Hematopoietic multipotent progenitor cell treated with erythropoietin and hydrocortisone succinate and interleukin-3 and kit ligand, for 17 days (in vitro differentiated cells): ENCODE measurements at places on chromosomes 3 and 15.

GRCh38 chr3:71582612-71583565 is 639 bp downstream of the FOXP1 start:
- peak; percentile 79 for DNase-seq

- no peak for DNase-seq
Observed at GRCh38 chr3:132550579-132551305, 46.3 kb upstream of the ACKR4 start.

GRCh38 chr3:178203165-178203564 is 333.1 kb upstream of the KCNMB2 start:
- DNase-seq = no peak

DNA sequence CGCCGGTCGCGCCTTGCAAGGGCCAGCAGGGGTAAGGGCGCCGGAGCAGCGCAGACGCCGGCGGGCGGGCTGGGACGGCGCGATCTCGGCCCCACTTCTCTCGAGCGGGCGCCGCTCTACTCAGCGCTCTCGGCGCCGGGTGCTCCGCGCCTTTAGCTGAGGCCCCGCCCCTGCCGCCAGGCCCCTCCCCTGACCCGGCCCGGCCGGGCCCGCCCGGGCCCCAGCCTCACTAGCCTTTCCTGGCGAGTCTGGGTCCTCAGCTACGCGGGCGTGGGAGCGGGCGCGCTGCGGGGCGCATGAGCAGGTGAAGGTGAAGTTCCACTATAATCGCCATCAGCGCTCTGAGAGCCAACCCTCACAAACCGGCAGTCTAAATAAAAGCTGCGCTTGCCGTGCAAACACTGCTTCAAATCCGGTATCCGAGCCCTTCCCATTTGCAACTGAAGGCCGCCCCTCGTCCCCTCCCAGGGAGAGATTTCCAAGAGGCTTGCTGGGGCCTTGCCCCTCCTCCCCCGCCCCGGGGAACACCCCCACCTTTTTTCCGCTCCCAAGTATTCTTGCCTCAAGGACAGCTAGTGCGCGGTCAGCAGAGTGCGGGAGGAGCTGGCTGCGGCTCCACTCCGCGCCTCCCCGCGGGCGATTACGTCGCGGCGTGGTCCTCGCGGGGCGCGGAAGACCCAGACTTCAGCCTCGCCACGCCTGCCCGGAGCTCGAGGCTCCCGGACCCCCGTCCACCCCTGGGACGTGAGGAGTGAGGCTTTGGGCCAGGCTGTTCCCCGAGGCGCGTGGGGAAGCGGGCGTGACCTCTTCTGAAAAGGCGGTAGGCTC is at the start of gene RPP25:
TSS of gene RPP25 (minus strand) at position 125 of the 828 bp plus-strand sequence. CDS start 189 bp downstream, outside the sequence.
- no peak for DNase-seq

- DNase-seq = no peak
Observed at GRCh38 chr15:89963301-89964231, 37.6 kb upstream of the ZNF710 start.

DNA sequence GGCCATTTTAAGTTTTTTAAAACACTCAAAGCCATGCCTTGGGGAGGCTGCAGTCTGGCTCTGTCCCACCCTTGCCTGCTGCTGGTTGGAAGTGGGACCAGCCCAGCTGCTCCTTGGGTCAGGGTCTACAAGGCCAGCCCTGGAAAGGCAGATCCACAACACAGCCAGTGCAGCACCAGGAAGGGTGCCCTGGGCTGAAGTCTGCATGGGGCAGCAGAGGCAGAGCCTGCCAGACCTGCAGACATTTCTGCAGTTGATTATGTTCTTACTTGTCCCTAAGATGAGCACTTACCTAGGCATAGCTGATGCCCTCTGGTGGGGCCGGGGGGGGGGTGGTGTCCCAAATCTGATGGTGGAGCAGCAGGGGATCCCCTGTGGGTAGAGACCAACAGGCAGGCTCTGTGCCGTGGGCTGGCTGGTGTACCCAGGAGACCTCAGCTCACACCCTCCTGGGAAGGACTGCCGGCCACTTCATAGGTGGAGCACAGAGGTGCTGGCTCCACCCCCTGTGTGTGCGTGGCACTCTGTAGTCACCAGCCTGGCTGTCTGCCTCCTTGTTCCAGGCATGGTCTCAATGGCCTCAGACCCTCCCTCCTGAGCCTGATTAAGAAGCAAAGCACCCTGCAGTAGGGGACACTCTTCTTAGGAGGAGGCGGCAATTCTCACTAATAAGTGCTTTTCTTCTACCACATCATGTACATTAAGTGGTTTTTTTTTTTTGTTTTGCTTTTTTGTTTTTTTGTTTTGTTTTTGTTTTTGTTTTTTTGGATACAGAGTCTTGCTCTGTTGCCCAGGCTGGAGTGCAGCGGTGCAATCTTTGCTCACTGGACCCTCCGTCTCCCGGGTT is 97.4 kb upstream of the KLF13 start:
- DNase-seq = peak; percentile 36

GRCh38 chr3:40451551-40451950 is 5.6 kb upstream of the RPL14 start:
- no peak for DNase-seq

GRCh38 chr3:80094589-80094988 is 326.8 kb upstream of the ROBO1 start:
- DNase-seq = no peak

- DNase-seq = no peak
Observed at GRCh38 chr3:193711523-193711963, 118.5 kb downstream of the OPA1 start.

- DNase-seq = no peak
Observed at GRCh38 chr3:13379201-13379830, 40.8 kb downstream of the NUP210 start.

- DNase-seq = no peak
Observed at GRCh38 chr15:23869396-23869795, 182.3 kb upstream of the NDN start.

DNA sequence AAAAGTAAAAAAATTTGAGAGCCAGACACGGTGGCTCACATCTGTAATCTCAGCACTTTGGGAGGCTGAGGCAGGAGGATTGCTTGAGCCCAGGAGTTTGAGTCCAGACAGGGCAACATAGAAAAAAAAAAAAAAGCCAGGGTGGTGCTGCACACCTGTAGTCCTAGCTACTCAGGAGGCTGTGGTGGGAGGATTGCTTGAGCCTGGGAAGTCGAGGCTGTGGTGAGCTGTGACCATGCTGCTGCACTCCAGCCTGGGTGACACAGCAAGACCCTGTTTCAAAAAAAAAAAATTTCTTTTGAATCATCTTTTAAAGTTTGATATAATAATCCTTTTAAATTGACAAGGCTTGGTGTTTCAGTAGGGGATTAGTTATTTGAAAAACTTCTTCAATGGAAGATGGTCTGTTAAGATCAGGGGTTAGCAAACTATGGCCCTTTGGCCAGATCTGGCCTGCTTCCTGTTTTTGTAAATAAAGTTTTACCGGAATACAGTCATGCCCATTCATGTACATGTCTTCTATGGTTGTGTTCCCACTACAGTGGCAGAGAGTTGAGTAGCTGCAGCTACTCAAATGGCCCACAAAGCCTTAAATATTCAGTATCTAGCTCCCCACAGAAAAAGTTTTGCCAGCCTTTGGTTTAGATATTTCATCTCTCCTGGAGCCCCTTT is 28.9 kb downstream of the CDAN1 start:
- no peak for DNase-seq

DNA sequence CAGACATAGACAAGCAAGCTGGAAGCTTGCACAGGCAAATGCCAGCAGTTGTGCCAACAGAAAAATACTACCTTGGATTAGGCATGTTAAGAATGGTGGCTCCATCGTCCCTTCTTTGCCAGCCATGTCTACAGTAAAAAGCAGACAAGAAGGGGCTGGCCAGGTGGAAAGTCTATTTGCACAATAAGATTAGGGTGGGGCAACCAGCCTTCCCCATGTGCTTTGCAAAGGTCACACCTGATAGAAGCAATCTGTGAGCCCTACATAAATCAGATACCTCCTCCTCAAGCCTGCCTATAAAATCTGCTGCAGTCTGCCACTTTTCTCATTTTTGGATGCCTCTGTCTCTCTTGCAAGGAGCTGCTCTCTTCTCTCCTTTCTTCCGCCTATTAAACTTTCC is 555.9 kb downstream of the RSL24D1 start:
- no peak for DNase-seq

DNA sequence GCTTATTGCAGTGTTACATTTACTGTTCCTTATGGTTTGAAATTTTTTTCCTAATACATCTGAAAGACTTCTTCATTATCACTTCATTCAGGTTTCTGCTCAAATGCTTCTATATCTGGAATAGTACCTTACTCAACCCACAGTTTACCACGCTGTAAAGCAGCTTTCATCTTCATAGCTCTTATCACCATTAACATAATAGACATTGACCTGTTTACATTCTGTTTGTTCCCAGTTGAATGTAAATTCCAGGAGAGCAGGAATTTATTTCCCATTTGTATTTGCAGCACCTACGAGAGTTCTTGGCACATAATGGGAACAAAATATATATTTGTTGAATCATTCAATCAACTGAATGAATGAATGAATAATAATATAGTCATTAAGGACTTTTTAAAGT is 844.6 kb upstream of the ROBO1 start:
- no peak for DNase-seq

DNA sequence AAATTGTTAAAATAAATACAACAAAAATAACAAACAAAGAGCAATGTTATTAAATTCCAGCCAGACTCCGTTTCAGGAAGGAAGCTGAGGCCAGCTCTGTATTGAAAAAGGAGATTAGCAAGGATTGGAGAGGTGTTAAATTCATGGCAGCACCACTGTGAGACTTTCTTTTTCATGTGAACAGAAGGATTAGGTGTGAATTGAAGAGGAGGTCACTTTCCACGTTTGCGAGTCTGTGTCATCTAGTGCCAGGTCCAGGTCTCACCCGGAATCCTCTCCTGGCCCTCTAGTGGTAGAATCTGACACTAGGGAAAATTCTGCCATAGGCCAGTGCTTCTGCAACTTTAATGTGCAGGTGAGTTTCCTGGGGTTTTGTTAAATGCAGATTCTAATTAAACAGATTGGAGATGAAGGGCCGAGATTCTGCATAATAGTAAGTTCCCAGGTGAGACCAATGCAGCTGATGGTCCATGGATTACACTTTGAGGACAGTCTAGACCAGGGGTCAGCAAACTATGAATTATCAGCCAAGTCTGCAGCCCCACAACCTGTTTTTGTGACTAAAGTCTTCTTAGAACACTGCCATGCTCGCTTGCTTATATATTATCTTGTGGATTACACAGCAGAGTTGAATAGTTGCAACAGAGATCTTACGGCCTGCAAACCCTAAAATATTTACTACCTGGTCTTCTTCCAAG is 9.2 kb upstream of the SLC6A1 start:
- DNase-seq = no peak

GRCh38 chr3:45693941-45694521 is 4.8 kb downstream of the SACM1L start:
- no peak for DNase-seq

- no peak for DNase-seq
Observed at GRCh38 chr15:68353421-68354135, 76.0 kb downstream of the FEM1B start.

DNA sequence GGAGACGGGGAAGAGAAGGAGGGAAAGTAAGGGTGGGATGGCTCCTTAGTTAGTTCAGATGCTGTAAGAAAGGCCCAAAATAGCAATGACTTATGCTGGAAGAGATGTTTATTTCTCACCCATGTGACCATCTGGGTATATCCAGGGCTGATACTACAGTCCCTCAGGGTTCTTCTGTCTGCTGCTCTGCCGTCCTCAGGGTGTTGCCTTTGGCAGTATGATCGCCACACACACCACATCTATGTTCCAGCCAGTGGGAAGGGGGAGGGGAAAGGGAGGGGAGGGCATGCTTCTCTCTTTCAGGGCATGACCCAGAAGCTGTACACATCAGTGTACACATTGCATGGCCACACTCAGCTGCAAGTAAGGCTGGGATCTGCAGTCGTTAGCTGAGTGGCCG is 10.2 kb downstream of the CD276 start:
- no peak for DNase-seq
